ENCODE measurements at places on chromosomes 2 and 18.

DNA sequence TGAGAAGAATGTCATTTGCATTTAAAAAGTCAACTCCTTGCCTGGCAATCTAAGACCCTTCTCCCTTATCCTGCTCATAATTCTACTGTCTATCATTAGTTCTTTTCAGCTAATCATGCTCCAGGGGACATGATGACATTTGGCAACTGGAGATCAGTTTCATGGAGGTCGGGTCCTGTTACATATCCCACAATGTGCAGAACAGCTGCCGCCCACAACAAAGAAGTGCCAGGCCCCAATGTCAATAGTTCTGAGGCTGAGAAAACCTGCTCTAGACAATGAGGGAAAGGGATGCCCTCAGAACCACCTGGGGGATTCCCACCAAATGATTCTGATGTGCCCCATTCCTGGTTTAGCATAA lies 53.4 kb upstream of the IL1RL1 start:
- no peak for DNase-seq

DNA sequence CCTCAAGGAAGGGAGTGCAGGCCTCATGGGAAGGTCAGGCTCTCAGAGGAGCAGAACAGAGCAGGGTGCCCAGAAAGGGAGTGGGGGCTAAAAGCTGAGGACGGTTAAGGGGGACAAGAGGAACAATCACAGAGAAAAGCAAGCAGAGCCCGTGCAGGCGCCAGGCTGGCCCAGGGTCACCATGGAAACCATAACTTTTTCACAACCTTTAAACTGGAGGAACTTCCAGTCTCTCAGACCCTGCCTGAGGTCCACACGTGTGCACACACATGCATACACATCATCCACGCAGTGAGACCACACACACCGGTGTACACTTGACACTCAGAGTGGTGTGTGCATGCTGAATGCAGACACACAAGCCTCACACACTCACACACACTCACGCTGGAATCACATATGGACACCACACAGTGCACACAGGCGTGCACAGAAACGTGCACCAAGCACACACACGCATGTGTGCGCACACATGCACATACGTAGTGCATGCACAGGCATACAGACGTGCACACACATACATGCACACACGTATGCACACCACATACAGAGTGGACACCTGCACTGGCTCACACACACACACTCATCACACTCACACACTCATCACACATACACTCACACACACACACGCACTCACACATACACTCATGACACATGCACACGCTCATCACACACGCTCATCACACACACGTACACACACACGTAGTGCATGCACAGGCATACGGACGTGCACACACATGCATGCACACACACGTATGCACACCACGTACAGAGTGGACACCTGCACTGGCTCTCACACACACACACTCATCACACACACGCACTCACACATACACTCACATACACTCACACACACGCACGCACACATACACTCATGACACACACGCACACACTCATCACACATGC lies 37.2 kb upstream of the SNED1 start:
- no peak for DNase-seq

DNA sequence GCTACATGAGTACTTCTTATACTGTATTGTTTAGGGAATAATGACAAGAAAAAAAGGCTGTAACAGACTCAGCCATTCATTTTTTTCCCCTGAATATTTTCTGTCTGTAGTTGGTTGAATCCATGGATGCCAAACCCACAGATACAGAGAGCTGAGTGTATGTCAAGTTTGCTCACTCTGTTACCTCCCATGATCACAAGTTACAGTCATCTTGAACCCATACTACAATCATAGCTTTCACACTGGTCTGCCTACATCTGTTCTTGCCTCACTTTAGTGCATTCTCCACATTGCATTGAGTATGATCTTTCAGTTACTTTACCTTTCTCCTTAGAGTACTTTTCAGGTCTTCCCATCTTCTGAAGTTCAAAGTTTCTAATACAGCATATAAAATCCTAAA lies 94.0 kb downstream of the BIRC6 start:
- no peak for DNase-seq

DNA sequence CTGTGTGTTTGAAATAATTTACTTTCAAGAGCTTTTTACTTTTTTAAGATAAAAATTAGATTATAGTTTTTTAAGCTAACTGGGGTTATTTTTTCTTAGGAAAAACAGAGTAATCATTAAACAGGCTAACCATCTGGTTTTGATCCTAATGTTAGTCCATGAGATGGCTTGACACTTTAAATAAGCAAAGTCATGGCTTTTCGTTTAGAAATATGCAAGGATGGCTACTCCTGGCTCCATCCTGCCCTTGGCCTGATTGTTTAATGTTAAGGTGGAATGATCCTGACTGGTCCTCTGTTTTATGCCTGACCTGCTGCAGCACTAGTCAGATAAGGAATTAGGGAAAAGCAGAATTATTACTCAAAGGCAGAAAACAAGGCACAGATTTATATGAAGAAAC lies 39.7 kb upstream of the PNPT1 start:
- DNase-seq: no peak

- no peak for DNase-seq
Measured at GRCh38 chr18:179499-179898, 21.1 kb downstream of the USP14 start.

- DNase-seq: no peak
Measured at GRCh38 chr2:117714745-117715417, 99.6 kb upstream of the DDX18 start.

All from CD8-positive, alpha-beta memory T cell (primary cell).